ENCODE measurements at places on chromosomes 11 and 22.

GRCh38 chr22:31046539-31047226 lies 34.4 kb upstream of the SMTN start:
- DNase-seq = no peak

DNA sequence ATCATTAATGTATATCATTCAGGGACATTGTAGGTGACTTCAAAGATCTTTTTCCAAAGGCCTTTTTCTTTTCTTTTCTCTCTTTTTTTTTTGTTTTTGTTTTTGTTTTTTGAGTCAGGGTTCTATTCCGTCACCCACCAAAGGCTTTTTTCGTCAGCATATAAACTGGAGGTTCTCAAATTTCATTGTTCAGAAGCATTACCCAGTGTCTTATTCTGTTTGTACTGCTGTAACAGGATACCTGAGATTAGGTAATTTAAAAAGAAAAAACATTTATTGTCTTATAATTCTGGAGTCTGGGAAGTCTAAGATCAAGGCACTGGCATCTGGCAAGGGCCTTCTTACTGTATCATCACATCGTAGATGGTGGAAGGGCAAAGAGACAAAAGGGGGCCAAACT lies 6.4 kb upstream of the SYT9 start:
- no peak for DNase-seq

DNA sequence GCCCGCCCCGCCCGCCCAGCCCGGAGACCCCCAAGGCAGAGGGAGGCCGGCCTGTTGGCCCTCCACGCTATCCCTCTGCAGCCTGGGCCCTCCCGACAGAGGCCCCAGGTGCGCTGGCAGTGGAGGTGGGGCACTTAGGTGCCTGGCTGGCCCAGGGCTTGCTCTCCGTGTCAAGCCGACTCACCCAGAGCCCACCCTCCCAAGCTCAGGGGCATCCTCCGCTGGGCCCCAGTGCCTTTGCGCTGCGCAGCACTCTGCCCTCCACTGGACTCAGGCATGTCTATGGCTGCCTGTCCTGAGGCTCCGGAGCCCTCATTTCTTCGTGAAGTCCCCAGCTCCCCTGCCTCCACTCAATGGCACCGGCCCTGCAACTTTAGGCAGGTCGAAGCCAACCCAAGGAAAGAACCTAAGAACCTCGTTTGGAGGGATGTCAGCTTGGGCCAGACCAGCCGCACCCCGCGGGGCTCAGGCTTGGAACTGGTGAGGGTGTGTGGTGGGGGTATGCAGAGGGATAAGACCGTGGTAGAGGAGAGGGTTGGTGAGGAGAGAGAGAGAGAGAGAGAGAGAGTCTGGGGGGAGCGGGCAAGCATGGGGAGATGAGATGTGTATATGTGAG lies 6.1 kb downstream of the SMIM45 start:
- DNase-seq = no peak

GRCh38 chr22:29205594-29206371 lies at the start of gene EMID1:
TSS of gene EMID1 (plus strand) at chr22:29205896. CDS start at chr22:29206039, 143 bp downstream.
- DNase-seq = no peak

GRCh38 chr11:76803023-76803422 lies 19.9 kb downstream of the TSKU start:
- DNase-seq = no peak
